Activated gamma-delta T cell treated with Interleukin-2 at 50 U/mL for 16 hours (primary cell): ENCODE measurements at places on chromosomes 1 and 21.

DNA sequence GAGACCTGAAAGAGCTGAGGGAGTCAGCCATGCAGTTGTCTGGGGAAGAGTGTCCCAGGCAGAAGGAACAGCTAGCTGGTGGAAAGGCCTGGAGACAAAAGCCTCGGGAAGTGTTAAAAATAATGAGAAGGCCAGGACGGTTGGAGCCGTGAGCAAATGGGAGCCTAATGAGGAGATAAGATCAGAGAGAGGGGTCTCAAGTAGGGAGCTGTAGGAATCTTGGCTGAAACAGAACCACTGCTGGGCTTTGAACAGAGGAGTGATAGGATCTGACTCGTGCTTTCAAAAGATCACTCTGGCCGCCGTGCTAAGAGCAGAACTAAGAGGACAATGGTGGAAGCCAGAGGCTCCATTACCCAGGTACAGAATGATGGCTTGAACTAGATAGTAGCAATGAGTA lies 1.9 kb upstream of the FOXJ3 start:
- no peak for DNase-seq

DNA sequence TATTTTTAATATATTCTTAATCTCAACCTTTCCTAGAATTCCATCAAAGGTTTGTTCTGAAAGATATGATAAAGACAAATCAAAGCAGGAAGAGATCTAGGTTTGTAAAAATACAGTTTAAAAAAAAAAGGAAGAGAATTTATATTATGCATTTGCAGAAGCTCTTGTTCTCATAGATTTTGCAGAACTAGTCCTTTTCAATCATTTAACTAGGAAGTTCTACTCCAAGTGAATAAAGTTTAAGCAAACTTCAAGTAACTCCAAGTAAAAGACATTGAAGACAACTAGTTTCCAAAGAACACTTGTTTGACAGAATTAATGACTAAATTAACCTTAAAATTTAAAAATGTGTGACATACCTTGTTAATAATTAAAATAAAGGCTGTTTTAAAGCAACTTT lies 55.9 kb downstream of the HNRNPR start:
- no peak for DNase-seq

DNA sequence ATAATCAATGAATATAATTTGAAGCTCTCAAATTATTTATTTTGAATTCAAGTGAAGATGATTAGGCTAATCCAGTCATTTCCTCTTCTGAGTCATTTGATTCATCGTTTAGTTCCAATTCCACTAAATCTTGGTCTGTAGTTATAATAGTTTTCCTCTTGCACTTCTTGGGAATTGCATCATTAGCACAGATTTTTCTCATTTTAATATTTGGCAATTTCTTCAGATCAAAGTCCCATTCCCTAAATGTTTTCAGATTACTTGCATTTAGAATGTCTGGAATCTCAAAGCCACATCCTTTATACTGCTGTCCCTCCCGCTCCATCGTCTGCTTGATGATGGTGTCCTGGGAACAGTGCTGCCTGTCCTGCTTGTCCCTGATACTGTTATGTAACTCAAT lies 43.5 kb downstream of the MAST2 start:
- no peak for DNase-seq

DNA sequence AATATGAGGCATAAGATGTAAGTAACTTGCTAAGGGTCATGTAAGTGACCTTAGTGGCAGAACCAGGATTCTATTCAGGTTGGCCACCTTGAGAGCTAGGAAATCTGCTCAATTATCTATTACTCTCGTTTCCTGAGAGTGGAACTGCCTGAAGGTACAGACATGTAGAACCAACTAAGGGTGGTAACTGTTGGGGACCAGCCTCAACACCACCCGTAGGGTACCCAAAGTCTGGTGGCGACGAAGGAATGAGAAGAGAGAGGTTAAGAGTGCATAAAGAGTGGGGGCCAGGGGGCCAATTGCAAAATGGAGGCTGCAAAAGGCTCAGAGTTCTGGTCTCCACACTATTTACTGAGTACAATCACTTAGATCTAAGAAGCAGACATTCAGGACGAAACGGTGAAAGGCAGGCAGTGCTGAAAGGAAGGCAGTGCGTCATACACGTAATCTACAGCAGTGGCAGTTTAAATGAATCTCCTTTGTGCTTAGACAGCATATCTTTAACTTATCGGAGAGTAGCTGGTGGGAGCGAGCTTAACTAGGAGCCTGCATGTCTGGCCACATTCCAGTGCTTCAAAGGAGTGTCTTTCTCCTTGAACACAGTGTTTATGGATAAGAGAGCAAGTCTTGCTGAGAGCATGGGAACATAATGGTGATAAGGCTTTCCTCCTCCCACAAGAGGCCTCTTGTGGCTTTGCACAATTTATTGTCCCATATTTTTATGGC lies 25.0 kb downstream of the SRSF4 start:
- no peak for DNase-seq

DNA sequence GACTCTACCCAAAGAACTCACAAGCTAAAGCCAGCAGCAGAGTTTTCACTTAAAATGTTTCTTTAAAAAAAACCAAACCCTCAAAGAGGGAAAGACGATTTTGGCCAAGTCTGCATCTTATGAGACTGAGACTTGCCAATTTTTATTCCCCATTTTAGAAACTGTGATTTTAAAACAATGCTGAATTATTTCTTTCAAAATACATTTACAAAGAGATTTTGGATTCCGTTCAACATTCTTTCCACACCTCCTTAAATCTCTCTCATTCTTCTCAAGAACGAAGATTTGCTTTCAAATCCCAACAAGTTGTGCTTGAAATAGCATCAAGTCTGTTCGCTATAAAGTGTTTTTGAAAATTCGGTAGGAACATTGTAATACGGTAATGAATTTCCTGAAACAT lies 133.9 kb upstream of the VANGL1 start:
- DNase-seq, result no peak

DNA sequence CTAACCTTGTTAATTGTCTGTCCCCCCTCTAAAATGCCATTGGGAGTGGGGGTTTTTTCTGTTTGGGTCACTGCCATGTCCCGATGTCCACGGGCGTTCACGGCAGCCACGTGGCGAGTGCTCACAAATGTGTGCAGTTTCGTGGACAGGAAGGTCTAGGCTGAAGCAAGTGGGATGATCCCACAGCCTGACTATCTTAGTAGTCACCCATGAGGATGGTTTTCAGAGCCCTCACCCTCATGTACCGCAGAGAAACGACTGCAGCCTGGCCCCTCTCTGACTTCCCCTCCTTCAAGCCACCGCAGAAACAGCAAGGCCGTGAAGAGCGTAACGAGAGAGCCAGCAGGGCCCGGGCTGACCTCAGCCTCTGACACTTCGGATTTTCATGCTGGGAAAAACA lies 52.3 kb upstream of the COX20 start:
- no peak for DNase-seq

DNA sequence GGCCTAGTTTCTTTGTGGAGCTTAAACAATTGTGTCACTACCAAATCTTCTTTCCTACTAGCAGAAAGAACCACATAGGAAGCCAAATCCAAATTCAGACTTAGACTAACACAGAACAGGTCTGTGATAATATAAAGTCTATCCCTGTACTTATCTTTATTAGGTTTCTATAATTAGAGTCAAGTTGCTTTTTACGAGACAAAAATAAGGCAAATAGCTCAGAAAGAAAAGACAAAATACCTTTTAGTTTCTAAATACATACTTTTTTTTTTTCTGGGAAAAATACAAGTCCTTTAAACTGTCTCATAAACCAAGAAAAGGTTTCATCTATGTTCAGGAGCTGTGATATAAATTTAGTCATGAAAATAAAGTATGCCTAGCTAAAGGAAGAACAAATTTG lies 78.9 kb upstream of the LBR start:
- no peak for DNase-seq

- DNase-seq, result peak; percentile 29
These were observed 742 bp downstream of the P3H1 start for GRCh38 chr1:42765832-42766740.

DNA sequence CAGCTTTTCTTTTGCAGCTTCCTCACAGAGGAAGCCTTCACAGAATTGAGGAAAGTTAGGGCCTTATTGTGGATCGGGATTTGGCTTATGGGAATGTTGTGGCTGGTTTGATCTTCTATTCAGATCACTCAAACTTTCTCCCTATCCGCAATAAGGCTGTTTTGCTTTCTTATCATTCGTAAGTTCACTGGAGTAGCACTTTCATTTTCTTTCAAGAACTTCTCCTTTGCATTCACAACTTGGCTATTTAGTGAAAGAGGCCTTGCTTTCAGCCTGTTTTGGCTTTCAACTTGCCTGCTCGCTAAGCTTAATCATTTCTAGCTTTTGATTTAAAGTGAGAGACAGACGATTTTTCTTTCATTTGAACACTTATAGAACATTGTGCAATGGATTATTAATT lies 181.9 kb upstream of the B3GALT2 start:
- no peak for DNase-seq

GRCh38 chr1:207971331-207972219 lies 60.6 kb upstream of the CD34 start:
- no peak for DNase-seq

DNA sequence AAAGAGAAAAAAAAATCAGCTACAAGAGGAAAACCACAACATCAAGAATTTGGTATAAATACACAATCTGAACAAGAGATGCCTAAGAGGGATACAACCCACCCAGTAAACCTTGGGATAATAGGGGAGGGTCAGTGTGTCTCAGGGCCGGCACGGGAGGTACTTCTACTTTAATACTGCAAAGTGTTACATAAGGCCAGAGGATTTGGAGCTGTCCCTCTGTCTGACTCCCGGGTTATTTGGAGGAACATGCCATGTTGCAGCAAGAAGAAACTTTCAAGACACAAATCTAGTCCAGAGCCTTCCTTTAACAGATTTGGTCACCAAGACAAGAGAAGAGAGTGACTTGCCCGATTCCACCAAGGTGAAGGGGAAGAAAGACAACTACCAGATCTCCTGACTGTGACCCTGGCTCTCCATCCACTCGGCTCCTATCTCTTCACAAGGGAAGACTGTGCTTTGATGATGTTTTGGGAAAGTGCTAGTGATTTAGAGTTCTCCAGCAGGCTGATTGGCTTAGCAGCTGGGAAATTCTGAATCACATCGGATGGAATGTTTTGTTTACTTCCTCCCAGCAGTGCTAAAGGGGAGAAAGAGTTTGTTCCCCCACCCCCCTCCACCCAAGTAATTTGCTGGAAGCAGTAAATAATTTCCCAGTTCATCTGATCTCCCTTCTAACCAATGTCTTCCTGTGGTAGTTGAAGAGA lies 29.3 kb downstream of the SGIP1 start:
- DNase-seq, result no peak

GRCh38 chr1:95790136-95790535 lies 556.1 kb downstream of the RWDD3 start:
- DNase-seq, result no peak
